ENCODE measurements at places on chromosomes 7 and 10.

- no peak for DNase-seq
These were observed 74.8 kb downstream of the PARD3 start for GRCh38 chr10:34740321-34740720.

GRCh38 chr10:78770167-78771090 is 298.3 kb upstream of the ZMIZ1 start:
- DNase-seq: no peak

- DNase-seq: no peak
These were observed 253.8 kb upstream of the MGMT start for GRCh38 chr10:129213256-129213655.

- DNase-seq: no peak
These were observed 8.7 kb downstream of the PDSS1 start for GRCh38 chr10:26706206-26706605.

- peak; percentile 38 for DNase-seq
These were observed 175.0 kb downstream of the CTNNA3 start for GRCh38 chr10:67520924-67521520.

DNA sequence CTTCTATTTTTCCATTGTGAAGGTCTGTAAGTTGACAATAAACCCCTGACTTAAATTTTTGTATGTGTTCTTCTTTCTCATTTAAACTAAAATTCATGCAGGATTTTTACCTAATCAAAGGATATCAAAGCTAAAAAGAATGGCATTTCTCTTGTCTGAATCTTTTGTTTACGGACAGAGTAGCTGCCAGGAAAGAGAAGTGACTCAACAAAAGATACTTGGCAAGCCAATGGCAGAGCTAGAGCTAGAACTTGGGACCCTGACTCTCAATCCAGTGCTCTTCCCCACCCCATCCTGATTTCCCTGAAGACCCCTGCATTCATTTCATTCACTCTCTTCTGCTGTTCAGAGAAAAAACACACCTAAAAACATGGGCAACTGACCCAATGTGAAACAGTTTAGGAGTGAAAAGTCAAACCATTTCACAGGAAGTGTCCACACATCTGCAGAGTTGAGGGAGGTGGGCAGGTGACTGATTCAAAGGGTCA is 40.2 kb upstream of the PDLIM1 start:
- no peak for DNase-seq

GRCh38 chr7:139813689-139814088 is 15.4 kb upstream of the TBXAS1 start:
- DNase-seq: no peak

- no peak for DNase-seq
These were observed 29.3 kb upstream of the DDX50 start for GRCh38 chr10:68871731-68872342.

DNA sequence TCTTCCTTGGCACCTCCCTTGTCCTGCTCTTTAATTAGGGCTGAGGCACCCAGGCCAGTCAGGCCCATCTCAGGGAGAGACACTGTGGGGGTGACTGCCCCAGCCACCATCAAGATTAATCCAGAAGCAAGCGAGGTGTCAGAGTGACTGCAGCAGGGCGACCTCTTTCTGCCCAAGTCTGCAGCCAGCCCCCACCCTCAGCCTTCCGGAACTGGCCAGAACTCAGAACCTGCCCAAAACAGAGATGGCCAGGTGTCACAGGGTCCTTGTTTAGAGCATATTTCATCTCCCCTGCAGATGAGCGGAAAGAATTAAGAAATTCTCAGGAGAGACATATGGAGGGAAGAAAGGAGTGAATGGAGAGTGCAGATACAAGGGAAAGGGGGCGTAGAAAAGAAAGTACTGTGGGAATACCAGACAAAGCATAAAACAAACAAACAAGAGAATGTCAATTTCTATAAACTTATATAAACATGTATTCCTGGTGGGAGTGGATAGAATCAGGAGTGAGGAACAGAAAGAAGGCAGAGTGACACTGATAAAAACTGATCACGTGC is 188.8 kb upstream of the NRP1 start:
- DNase-seq: no peak

GRCh38 chr7:33217595-33217994 is 88.2 kb downstream of the BBS9 start:
- DNase-seq: no peak

- no peak for DNase-seq
These were observed 44.0 kb downstream of the VWA2 start for GRCh38 chr10:114283091-114283490.

DNA sequence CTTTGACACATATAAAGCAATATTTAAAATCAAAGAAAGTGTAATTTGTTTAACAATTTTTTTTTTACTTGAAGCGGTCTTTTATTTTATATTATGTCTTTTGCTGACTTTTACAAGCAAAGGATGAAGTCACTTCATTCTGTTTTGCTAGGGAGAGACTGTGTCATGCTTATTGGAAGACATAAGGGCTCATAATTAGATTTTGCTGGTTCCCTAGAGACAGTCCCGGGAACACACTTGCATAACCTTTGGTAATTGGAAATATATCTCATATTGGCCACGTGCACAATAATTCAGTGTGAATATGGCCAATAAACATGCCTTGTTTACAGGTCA is 448 bp upstream of the NET1 start:
- DNase-seq: no peak

DNA sequence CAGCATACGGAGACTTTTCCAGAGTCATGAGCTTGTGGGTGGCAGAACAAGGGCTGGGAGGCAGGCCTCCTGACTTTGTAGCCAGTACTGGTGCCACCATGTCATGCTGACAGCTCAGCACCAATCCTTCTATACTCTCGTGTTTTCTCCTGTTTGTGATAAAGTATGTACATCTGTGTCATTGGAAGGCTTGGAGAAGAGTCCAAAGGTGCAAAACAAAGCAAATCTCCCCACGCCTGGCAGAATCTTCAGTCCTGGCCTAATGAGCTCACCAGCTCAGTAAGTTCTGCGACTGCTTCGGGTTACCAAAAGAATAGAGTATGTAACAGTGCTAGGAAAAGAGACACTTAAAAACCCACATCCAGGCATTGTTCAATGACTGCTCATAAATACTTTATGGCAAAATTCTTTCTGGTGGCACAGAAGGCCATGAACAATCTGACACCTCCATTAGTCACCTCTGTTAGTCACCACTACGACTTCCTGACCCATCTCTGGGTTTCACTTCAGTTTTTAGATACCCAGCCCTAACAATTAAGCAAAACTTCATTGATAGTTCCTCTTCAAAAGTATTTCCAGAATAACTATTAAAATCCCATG is 24.5 kb downstream of the STEAP1 start:
- no peak for DNase-seq

GRCh38 chr7:55120074-55120473 is 101.3 kb downstream of the EGFR start:
- DNase-seq: no peak

- no peak for DNase-seq
These were observed 228.6 kb downstream of the ELFN1 start for GRCh38 chr7:1898628-1899185.

GRCh38 chr10:91632671-91633550 is at the start of gene PPP1R3C:
PPP1R3C (minus strand) TSS chr10:91633071; CDS start chr10:91632969, 102 bp downstream.
- peak; percentile 94 for DNase-seq

GRCh38 chr7:140003913-140004382 is 58.8 kb downstream of the PARP12 start:
- DNase-seq: no peak

- no peak for DNase-seq
These were observed 507.8 kb downstream of the DNAJB6 start for GRCh38 chr7:157844611-157845010.

DNA sequence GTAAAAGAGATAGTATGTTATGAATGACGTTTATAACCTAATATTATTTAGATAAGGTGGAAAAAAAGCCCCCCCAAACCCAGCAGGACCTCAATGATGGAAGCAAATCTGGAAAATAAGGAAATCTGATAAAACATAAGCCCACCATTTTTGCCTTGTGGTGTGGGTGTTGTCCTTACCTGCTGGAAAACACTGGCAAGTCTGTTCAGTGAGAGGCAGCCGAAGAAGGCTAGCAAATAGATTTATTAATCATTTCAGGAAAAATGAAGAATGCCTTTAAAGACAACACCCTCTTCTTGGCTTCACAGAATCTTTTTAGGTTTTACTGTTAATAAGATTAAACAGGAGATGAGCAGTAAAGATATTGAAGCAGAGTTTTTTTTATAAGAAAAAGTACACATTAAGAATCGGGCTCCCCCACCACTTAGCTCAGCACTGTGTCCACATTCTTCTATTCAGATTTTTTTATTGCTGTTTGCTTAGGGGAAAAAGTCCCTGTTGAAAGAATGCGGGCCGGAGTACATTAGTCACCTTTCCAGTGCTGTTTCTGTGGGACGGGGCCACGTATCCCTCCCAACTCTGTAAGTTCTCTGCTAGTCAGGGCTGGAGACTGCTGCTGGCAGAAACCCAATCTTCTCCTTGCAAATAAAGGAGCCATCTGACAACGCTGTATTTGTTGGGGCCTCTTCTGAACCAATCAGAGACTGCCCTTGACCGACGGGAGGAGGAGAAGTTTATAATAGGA is 104.1 kb downstream of the EVX1 start:
- peak; percentile 64 for DNase-seq

- no peak for DNase-seq
These were observed 10.6 kb downstream of the CPSF4 start for GRCh38 chr7:99449326-99449725.

- peak; percentile 28 for DNase-seq
These were observed 473.9 kb downstream of the AUTS2 start for GRCh38 chr7:70072220-70072619.

- no peak for DNase-seq
These were observed 13.8 kb downstream of the LRRC4 start for GRCh38 chr7:128017460-128017859.

DNA sequence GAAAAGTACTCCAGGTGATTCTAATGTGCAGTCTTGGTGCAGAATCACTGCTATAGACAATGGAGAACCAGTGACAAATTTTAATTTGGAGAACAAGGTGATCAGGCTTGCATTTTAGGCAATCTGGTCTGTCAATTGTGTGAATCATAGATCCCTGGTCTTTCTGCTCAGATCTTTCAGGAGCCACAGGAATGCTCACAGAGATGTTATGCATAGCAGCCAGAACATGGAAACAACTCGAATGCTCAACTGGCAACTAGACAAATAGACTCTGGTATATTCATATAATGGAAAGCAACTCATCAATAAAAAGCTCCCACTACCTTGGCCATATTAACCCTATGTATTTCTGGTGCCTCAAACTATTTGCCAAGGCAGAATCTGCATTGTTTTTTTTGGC is 209.1 kb downstream of the PHF14 start:
- DNase-seq: no peak

GRCh38 chr7:112225006-112225405 is 18.5 kb downstream of the ZNF277 start:
- no peak for DNase-seq

GRCh38 chr10:104923501-104923900 is 282.4 kb downstream of the SORCS3 start:
- no peak for DNase-seq

- peak; percentile 77 for DNase-seq
These were observed 36.9 kb downstream of the DDIT4 start for GRCh38 chr10:72310636-72311035.

DNA sequence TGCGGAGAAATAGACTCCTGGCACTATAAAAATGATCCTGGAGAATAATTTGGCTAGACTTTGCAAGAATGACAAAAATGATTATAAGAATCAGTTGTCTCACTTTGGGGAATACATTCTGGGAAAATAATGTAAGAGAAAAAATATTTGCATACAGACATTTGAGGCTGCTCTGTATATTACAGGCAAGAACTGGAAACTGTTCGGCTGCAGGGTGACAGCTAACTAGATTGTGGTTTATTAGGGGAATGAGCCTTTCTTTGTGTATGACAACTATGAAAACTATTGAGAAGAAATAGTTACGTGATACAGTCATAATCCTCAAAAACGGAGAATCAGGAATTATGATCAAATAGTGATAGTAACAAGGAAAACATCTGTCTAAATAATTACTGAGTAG is 8.6 kb downstream of the TRIM56 start:
- no peak for DNase-seq

DNA sequence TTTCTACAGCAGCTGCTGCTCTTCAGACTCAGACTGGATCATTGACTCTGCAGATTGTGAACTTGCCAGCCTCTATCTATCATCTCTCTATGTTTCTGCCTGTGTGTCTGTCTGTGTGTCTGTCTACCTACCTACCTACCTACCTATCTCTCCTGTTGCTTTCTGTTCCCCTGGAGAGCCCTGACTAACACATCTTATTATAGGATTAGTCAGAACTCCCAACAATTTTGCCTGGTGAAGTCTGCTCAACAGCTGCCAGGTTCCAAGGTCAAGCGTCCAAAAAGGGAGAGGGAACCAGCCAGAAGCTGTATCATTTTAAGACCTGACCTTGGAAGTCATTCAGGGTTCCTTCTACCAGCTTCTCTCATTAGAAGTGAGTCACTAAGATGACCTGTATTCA is 579.0 kb upstream of the DPP6 start:
- peak; percentile 40 for DNase-seq

- no peak for DNase-seq
These were observed 15.8 kb downstream of the BTBD16 start for GRCh38 chr10:122286867-122287266.

DNA sequence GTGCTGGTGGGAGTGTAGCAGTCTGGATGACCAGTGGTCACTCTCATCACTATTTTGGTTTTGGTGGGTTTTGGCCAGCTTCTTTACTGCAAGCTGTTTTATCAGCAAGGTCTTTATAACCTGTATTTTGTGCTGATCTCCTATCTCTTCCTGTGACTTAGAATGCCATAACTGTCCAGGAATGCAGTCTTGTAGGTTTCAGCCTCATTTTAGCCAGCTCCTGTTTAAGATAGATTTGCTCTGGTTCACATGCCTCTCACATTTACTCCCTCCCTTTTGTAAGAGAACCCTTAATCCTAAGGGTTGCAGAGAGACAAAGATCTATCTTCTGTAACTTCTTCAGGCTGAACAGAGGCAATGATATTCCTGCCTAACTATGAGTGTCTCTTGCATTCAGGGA is 51.2 kb upstream of the INHBA start:
- DNase-seq: no peak

DNA sequence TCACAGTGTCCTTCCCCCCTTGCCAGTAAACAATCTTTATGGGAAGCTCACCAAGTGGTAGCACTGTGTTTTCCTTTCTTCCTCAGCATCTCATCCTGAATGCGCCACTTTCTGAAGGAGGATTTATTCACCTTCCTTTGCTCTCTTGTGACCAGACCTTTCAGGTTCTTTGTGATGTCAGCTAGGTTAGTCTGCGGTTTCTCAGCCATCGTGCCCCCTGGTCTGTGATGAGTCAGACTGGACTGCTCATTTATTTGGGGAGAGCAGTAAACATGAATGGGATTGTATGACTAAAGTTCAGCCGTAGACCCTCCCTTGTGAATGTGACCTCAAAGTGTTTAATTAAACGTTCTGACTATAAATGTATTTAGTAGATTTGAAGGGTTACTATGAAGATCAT is 235.1 kb upstream of the CELF2 start:
- DNase-seq: no peak

GRCh38 chr7:112020800-112021199 is 185.4 kb downstream of the DOCK4 start:
- DNase-seq: no peak

DNA sequence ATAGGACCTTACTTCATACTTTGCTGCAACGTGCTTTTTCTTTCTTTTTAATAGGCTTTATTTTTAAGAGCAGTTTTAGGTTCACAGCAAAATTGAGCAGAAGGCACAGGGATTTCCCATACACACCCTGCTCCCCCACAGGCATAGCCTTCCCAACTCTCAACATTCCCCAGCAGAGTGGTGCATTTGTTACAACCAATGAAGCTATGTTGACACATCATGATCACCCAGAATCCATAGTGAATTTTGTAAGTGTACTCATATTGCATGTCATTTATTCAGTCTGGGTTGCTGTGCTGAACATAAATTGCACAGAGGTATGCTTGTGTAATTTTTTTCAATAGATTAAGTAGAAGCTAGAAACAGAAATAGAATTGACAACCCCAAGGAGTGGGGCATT is 327.3 kb downstream of the INHBA start:
- DNase-seq: no peak
